ENCODE measurements at places on chromosomes 5 and 9.

GRCh38 chr5:126624534-126624933 is 23.8 kb downstream of the PHAX start:
- DNase-seq = no peak

GRCh38 chr5:58069846-58070245 is 390.0 kb downstream of the PLK2 start:
- no peak for DNase-seq

DNA sequence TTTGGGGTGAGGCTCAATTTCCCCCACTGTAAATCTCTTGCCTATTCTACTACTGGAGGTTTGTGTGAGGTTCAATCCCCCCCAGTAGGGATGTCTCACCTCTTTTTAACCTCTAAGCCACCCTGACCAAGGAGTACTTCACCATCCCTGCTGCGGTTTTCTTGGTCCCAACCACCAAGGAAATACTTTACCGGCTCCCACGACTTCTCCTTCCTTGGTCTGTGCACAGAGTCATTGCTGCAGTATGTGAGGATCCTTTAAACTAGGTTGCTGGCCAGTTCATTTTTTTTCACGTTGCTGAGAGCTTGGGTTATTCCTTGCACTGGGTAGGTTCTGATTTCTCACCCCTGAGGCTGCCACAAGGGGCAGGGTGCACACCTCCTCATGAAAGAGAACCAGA is 22.5 kb upstream of the HMGCS1 start:
- no peak for DNase-seq

DNA sequence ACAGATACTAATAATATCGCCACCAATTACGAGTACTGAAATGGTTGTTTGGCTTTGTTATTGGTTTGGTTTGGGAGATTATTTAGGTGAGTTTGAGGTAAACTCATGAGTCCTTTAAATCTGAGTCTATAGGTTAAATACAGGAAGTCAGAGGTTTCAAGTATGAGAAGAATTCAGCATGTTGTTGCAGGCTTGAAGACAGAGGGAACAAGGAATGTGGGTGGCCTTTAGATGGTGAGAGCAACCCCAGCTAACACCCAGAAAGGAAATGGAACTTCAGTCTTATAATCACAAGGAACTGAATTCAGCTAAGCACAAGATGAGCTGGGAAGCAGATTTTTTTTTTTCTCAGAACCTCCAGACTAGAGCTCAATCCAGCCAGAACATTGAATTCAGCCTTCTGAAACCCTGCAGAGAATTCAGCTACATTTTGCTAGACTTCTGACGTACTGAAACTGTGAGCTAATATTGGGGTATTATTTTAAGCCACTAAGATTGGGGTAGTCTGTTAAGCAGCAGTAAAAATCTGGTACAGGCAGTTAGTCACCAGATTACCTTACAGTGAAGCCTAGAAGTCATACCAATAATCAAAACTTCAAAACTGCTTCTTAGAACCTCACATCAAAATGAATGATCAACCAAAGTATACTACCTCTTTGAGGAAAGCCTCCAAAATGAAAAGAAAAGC is 216.0 kb upstream of the PUM3 start:
- DNase-seq = no peak

DNA sequence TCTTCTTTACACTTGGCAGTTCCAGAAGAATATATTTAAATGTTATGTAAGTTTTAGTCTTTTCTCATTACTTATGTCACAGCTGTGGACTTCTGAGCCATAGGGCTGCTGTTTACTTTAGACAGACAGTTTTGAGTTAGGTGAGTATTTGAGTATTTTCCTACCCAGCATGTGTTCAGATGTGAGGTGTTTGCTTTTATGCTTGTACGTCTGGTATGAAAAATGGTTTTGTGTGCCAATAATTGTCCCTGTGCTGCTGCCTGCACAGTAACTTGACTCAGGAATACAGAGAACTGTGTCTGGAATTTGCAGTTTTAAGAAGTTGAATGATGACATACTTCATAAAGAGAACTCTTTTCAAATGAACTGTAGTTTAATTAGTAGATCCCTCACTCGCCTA is 20.8 kb downstream of the MEGF10 start:
- DNase-seq = no peak

DNA sequence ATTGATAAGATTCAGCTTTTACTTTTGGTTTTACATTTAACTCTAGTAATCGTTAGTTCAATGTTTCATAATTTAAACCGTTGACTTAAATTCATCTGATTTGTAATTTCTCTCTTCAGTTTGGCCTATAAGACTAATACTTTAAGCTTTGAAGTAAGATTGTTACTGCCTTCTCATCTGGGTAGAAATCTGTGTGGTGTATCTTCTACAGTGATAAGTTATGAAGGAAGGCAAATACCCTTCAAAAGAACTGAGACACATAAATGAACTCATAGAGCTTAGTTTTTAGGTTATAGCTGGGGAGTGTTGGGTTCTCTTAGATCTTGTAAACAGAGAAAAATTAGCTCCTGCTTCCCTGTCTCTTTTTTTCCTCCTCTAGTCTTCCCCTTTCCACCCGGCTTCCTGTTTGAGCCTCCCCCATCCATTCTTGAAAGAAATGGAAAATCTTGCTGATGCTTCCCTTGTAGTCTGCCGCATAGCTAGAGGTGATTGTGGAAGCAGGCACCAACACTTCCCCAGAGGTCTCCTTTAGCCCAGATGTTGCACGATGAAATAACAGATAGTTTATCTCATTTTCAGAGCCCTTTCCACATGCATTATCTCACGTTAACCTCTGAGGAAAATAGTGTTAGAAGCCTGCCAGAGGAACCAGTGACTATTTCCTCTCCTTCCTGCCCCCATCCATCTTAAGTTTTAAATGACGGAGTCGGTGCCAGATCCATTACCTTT is 2.0 kb upstream of the F2RL2 start:
- no peak for DNase-seq

GRCh38 chr5:124902097-124902821 is 155.8 kb upstream of the ZNF608 start:
- peak; percentile 39 for DNase-seq

GRCh38 chr9:79492092-79493009 is 79.4 kb upstream of the TLE4 start:
- DNase-seq = no peak

- DNase-seq = no peak
Observed at GRCh38 chr9:20573023-20573422, 49.3 kb downstream of the MLLT3 start.

GRCh38 chr9:133992780-133993634 is 883 bp upstream of the VAV2 start:
- peak; percentile 67 for DNase-seq

GRCh38 chr5:95959888-95960666 is 1.6 kb downstream of the ELL2 start:
- DNase-seq = no peak

DNA sequence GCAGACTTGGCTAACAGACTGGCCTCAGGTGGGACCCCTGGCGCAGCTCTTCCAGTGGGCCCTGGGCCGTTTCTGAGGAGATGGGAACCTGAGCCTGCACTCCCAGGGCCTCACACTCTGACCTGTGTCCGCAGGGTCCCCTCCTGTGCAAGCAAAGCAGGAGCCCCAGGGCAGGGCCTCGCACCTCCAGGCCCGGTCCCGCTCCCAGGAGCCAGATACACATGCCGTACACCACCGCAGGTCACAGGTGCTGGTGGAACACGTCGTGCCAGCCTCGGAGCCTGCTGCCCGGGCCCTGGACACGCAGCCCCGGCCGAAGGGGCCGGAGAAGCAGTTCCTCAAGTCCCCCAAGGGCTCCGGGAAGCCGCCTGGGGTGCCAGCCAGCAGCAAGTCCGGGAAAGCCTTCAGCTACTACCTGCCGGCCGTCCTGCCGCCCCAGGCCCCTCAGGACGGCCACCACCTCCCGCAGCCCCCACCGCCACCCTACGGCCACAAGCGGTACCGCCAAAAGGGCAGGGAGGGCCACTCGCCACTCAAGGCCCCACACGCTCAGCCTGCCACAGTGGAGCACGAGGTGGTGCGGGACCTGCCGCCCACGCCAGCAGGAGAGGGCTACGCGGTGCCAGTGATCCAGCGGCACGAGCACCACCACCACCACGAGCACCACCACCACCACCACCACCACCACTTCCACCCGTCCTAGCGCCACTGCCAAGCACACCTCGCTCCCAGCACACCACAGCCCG is 29.2 kb downstream of the NKD2 start:
- DNase-seq = peak; percentile 8

DNA sequence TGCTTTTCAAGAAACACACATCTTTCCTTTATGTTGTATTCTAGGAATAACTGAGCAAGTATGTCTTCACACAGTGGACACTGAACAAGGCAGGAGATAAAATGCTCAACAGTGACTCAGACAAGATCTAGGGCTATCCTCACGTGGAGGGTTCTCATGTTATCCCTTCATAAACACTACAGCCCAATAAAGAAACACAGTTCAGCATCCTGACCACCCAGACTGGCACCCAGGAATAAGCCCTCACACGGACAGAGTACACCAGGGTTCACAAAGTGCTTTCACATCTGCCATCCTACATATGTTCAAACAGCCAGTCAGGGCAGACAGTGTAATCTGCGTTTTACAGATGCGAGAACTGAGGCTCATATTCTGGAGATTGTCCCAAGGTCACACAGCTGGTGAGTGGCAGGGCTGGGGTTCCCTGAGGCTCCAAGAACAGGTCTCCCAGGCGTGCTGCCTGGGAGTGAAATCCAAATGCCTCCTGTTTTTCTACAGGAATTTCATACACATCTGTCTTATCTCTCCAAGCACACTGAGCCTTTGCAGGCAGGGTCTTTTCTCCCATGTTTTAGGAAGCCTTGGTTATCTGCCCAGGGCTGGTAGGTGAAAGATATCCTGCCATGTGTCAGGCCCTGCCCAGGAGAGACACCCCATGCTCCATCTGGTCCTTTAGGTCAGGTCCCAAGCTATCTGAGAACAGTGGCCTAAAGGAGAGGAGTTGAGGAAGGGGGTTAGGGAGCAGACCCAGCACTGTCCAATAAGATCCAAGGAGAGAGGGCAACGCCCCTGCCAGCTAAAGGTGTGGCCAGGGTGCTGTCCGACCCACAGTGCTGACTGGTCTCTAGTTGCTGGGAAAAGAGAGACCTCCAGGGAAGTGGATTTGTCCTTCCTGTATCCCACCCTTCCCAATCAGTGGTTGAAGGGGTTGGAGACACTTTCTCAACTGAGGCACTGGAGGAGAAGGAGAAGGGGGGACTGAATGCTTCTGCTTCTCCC is 47.9 kb upstream of the XPA start:
- no peak for DNase-seq

GRCh38 chr9:121445986-121446385 is 53.7 kb downstream of the GGTA1 start:
- DNase-seq = no peak

DNA sequence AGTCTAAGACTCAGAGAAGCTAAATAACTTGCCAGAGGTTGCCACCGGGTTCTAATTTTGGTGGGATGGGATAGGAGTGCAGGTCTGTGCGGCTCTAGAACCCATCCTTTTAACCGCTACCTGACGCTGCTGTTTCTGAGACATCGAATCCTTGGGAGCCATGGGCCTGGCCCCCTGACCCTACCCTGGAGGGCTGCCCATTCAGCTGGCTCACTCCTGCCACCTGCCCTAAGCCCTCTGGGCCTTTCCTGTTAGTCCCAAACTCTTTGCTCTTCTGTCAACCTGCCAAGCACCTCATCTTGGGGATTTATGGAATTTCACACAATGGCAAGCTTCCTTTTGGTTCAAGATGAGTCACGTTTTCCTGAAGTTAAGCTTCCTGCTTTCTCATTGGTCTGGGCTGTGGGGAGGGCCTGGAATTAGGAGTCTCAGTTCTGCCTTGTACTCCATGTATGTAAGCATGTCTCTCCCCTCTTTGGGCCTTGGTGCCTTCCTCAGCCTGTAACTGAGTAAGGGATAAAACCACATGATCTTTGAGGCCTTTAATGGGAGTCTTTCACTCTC is 26.6 kb downstream of the ENHO start:
- no peak for DNase-seq

GRCh38 chr9:24464319-24464951 is 81.3 kb downstream of the IZUMO3 start:
- DNase-seq = no peak

DNA sequence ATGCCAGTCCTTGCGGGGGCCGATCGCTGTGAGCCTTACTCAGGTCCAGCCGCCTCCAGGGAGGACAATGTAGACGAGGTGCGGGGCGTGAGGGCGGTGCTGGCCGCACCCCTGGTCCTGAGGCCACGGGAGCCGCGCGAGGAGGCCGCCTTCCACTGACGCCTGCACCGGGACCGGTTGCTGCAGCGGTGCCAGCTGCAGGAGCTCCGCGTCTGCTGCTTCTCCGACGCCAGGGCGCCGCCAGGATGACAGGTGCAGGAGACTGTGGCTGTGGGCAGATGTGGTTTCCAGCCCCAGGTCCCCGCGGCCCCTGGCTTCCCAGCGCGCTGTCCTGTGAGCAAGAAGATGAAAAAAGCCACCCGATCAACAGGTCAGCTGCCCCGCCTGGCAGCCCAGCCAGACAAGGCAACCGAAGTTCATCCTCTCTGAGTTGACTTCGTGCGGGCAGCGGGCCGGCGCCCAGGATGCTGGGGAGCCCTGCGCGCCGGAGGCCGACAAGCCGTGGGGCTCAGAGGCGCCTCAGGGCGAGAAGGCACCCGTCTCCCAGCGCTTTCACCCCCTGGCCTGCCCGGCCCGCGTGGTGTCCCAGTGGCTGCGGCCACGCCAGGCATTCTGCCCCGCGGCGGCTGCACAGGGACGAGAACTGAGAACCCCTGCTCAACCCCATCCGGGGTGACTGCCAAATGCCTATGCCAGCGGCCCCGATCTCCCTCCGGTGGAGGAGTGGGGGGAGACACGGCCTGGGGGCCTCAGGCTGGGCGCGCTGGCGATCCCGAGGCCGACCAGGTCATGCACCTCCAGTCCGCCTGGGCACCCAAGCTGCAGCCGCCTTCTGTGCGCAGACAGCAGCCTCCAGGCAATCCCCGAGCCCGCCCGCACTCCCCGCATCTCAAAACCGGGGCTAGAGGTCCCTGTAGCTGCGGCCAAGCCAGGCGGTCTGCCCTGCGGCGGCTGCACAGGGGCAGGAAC is 43.4 kb upstream of the BICD2 start:
- DNase-seq = no peak

- DNase-seq = no peak
Observed at GRCh38 chr5:131647048-131647769, 12.2 kb upstream of the RAPGEF6 start.

- DNase-seq = no peak
Observed at GRCh38 chr9:122008559-122008958, 84.5 kb downstream of the TTLL11 start.

DNA sequence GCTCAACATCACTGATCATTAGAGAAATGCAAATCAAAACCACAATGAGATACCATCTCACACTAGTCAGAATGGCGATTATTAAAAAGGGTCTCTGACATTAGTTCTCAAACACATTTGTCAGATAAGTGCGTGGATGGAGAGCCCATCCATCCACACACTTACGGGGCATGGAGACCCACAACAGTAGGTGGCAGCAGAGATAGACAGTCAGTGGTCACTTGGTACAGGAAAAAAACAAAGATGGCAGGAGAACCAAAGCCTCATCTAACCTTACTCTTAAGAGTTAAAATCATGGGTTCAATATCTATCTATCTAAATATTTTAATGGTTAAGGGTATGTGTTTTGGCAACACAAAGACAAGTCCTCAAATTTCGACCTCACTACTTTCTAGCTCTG is 1378.7 kb upstream of the C9orf72 start:
- DNase-seq = no peak

GRCh38 chr5:153445875-153446579 is 44.4 kb upstream of the GRIA1 start:
- DNase-seq = no peak
